ENCODE measurements at places on chromosomes 4 and X.

DNA sequence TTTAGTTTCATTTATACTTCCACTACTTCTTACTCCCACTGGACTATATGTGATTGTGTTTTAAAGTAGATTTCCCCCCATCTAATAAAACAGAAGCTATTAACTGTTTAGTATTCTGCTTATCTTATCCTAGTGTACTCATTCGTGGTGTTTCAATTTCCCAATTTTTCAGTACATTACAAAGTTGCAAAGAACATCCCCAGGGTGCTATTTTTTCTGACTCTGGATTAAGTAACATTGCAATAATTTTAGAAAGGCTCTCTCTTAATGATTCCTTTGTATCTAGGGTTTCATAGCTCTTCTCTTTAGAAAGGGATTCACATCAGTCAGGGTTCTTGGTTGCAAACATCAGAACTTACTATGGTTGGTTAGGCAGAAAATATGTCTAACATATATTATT, 317.9 kb upstream of the DIPK2B start:
- no peak for DNase-seq

DNA sequence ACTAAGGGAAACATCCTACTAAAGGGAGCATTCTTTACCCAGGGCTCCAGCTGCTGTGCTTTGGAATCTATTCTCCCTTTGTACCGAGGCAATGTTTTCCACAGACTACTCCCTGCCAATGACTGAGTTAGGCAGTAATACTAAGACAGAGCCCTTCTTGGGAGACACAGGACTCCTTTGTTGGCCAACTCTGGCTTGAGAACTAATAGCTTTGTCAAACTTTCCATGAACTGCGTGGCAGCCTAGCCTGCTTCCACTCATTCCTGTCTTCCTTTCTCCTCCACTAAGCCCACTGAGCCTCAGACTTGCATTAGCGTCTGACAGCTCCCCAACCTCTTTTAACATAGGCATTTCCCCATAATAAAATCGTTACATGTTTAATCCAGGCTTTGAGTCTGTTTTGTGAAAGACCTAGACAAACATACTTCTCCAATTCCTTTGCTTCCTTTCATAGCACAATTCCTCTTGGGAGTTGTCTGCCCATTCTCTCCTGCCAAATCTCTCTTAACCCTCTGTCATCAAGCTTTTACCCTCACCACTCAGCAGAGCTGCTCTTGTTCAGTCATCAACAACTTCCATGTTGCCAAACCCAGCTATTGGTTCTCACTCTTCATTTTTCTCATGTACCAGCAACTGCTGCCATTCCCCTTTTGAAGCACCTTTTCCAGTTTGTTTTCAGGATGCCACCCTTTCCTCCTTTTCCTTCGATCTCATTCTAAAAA, 300.3 kb upstream of the IGFBP7 start:
- no peak for DNase-seq

DNA sequence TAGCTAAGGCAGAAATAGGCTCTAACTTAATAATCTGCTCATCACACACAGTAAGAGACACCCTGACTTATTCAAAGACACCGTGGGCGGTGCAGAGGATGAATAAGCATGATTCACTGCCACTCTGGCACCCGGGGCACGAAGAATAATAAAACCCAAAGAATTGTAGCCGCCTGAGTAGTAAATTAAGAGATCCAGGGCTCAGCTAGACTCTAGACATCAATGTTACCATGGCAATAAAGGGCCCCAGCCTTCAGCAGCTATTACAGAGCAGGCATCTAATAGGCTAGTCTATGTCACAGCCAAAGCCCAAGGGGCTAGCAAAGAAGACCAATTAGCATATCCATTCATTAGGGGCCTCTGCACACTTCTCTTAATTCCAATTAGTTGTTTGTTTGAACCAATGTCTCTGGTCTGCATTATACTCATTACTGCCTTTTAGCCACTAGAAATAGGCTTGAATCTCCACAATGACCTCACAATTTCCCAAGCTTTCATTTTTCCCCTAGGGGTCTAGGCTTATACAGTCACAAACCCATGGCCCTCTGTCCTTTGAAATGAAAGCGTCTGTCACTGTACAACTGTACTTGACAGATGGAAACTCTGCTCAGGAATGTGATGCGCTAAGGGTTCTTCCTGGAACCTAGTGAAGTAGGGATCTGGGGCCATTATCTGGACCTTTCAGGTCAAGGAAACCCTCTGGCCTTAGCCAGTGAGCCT, 3.0 kb upstream of the ATP1B4 start:
- no peak for DNase-seq

DNA sequence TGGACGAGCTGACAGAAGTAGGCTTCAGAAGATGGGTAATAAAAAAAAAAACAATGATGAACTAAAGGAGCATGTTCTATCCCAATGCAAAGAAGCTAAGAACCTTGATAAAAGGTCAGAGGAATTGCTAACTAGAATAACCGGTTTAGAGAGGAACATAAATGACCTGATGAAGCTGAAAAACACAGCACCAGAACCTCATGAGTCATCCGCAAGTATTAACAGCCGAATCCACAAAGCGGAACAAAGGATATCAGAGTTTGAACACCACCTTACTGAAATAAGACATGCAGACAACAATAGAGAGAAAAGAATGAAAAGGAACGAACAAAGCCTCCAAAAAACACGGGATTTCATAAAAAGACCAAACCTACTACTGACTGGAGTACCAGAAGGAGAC, 10.5 kb downstream of the NELFA start:
- no peak for DNase-seq

- peak; percentile 48 for DNase-seq
These were observed 155.6 kb downstream of the PCDH7 start for GRCh38 chr4:30875658-30876269.

DNA sequence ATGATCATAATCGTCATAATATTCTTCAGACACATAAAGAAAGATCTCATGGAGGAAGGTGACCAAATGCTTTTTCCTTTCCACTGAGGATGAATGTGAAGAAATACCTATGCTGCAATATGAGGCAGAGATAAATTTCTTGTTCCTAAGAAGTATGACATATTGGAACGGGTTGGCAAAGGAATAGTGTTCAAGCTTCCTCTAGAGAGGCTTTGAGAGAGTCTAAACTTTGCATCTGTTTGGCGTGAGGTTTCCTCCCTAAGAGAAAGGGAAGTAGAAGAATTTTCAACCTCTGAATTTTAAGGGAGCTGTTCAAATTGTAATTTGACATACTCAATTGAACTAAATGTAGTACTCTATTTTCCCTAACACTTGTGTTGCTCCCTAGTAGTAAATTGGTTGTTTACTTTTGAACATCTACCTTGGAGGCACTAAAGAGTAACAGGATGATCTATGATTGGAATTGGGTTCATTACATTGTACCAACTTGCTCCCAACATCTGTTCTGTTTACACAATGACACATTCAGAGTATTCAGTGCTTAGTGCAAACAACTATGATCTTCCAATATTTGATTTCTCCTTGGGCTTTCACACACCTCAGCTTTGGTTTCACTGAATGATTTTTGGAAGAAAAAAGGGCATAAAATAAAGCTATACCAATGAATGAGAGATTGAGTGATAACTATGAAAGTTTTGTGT, 122.0 kb downstream of the CORIN start:
- DNase-seq = no peak

DNA sequence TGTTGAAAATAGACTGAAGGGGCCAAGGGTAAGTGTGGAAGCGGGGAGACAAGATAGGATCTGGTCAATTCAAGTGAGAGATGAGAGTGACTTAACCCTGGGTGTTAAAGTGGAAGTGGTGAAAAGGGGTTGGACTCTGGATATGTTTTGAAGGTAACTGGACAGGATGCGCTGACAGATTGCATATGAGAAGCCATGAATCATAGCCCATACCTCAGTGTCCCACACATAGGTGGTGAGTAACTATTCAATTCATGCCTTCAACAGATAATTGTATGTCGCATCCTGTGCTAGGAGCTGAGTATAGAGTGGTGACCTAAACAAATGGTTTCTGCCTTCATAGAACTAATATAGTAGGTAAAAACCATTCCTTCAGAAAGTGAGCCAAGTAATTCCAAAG, 76.7 kb downstream of the KLHL34 start:
- peak; percentile 34 for DNase-seq
